ENCODE measurements at places on chromosomes 7 and 10.

- no peak for DNase-seq
Measured at GRCh38 chr10:61621605-61622051, 41.1 kb upstream of the CABCOCO1 start.

- no peak for DNase-seq
Measured at GRCh38 chr10:59536167-59537014, 173.3 kb downstream of the SLC16A9 start.

DNA sequence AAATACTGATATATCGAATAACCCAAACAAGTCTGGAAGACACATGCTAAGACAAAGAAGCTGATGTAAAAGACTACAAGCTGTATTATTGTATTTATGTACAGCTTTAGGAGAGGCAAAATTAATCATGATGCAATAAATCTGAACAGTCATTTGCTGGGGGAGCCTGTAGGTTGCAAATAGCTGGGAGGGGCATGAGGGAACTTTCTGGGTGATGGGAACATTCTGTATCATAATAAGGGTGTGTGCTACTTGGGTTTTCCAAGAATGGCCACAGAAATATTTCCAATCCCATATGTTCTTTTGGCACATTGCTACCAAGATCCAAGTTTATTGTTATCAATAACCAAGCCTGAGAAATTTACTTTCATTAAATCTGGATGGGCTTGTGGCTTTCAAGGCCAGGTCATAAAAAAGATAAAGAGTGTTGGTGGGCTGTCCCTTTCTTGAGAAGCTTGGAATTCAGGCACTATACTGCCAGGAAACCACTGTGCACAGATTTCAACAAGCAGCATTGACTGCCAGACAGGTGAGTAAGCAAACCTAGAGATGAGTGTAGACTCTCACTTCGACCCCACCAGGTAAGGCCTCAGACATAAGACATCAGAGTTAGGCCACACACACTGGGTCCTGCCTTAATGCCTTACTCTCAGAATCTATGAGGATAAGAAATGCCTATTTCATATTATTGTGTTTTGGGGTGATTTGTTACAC lies 629.7 kb upstream of the FZD8 start:
- DNase-seq = no peak

- DNase-seq = no peak
Measured at GRCh38 chr7:9680713-9681112, 1247.3 kb downstream of the NXPH1 start.

- DNase-seq = no peak
Measured at GRCh38 chr10:117159390-117159789, 21.3 kb upstream of the VAX1 start.

DNA sequence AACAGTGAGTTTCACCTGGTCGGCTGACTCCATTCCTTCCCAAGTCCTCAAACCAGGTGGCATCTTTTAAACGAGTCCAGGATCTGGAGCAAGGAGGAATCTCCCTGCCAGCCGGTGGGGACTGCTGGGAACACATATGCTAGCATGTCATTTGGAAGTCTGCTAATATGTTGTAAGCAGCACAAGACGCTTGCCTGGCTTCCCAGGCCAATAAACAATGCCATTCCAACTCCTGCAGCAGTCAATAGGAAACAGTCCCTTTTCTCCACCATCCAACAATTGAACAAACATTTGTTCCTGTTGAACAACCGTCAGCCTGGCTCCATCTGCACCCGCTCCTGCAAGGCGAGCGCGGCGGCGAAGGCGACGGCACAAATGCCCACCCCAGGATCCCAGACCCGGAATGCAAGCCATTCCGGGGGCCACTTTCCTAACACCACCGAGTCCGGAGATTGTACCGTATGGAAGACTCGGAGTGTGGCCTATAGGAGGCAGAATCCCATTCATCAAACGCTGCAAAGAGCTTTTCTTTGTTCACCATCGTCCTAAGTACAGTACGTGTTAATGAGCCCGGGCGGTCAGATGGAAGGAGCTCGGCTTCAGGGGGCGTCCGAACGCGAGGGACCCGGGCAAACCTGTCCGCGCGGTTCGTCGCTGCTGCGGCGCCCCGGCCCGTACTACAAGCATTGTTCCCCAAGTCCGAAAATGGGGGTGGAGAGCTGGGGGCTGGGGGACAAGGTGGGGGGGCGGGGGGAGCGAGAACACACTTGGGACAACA lies 1.6 kb downstream of the FAM53B start:
- no peak for DNase-seq

DNA sequence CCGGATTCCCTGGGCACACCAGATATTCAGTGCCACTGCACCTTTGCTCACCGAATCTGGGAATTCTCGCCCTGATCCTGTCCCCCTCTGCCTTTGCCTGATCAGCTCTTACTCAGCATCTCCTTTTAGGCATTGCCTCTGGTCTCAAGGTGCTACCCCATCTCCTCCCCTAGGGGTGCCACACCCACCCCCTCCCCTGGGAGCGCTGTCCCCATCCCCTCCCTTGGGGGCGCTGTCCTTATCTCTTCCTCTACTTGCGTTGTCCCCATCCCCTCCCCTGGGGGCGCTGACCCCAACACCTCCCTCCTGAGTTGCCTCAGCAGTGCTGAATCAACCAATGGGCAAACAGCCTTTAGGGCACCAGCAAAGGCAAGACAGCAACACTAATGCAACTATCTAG lies 686.9 kb upstream of the FOXK1 start:
- DNase-seq = no peak

- DNase-seq = no peak
Measured at GRCh38 chr7:57308631-57309408, 141.2 kb upstream of the ZNF716 start.

GRCh38 chr10:132564249-132564605 lies 26.6 kb downstream of the INPP5A start:
- no peak for DNase-seq

- no peak for DNase-seq
Measured at GRCh38 chr10:89846786-89847185, 145.4 kb downstream of the KIF20B start.

- DNase-seq = no peak
Measured at GRCh38 chr7:99607548-99607947, 9.2 kb upstream of the ZSCAN25 start.

DNA sequence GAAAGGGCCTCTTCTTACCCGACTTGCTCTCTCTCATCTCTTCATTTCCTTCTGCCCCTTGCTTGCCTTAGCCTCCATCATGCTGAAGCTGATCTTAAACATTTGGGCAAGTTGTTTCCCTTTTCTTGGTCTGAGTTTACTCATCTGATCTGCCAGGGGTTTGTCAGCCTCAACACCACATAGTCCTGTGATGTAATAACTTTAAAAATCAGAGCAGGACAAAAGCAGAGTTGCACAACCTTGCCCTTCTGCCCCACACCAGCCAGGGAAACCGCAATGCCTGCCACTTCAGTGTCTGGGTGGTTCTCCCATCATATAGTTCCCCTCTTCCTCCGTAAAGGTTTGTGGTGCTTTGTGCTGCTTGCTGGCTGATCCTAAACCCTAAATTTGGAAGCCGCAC lies 9.9 kb upstream of the LIPM start:
- DNase-seq = peak; percentile 5

DNA sequence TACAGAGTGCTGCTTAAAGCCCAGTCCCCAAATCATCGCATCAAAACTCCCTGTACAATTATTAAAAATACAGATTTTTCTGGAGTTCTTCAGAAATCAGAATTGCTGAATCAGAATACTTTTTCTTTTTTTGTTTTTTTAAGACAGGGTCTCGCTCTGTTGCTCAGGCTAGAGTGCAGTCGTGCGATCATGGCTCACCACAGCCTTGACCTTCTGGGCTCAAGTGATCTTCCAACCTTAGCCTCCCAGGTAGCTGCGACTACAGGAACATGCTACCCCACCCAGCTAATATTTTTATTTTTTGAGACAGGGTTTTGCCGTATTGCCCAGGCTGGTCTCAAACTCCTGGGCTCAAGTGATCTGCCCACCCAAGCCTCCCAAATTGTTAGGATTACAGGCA lies 3.9 kb downstream of the BBIP1 start:
- no peak for DNase-seq

- DNase-seq = no peak
Measured at GRCh38 chr7:130844811-130845580, 111.0 kb upstream of the KLF14 start.

- no peak for DNase-seq
Measured at GRCh38 chr7:11491811-11492210, 340.2 kb downstream of the THSD7A start.

- no peak for DNase-seq
Measured at GRCh38 chr10:101513733-101514132, 74.3 kb downstream of the POLL start.

DNA sequence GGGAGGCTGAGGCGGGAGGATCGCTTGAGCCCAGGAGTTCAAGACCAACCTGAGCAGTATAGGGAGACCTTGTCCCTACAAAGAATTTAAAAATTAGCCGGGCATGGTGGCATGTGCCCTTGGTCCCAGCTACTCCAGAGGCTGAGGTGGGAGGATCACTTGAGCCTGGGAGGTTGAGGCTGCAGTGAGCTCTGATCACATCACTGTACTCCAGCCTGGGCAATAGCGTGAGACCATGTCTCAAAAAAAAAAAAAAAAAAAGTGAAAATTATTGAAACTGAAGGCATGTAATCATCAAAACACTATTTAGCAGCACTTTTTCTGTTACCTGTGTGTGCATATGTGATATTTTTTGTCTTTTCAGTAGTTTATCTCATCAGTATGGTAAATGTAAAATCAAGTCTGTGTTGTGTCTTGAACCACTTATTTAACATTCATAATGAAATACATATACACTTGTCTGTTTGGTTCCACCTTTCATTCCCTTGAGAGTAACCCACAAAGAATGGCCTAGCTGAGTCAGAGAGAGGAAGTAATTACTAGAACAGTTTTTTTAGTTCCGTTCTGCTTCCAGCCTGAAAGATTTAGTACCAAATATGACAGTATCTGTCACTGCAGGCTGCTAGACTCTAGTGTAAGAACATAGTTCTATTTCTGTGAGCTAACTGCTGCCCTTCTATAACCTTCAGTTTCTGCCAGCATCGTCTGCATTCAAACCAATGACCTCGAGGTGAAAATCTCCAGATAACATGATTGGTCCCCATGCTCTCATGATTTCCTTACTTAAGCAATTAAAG lies 68.6 kb downstream of the MMRN2 start:
- DNase-seq = no peak

DNA sequence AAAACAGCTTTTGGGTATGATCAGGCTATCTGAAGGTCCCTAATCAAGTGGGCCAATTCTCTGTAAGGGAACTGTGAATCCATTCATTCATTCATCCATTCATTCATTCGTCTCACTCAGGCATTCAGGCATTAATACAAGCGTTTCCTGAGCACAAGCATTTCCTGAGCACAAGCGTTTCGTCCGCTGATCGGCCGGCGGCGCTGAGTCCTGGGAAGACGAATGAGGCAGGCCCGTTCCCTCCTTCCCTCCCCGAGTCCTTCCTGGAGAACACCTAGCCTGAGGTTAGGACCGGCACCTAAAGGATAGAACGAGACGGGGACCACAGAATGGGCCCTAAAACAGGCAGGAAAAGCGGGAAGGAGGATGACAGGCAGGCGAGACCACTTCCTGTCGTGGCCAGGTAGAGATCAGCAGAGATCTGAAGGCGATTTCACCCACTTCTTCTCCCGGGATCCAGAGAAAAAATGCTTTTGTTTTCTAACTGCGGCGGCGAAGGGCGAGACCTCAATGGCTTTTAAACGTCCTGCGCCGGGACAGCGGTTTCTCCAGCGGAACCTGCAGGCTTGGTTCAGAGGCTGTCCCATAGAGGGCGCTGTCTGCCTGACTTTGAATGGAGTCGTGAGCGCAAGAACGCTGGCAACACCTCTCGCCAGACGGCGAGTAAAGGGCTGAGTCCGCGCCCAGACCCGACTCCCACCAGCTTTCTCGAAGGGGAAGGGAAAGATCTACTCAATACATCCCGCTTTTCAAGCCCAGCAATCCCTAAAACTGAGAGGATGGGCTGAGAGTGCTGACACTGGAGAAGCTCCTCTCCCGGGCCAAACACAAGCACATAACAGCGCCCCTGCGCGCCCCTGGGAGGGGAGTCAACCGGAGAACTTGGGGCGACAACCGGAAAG lies 2.9 kb upstream of the HMX3 start:
- DNase-seq = peak; percentile 69

- no peak for DNase-seq
Measured at GRCh38 chr7:139699640-139700504, 77.9 kb downstream of the HIPK2 start.

DNA sequence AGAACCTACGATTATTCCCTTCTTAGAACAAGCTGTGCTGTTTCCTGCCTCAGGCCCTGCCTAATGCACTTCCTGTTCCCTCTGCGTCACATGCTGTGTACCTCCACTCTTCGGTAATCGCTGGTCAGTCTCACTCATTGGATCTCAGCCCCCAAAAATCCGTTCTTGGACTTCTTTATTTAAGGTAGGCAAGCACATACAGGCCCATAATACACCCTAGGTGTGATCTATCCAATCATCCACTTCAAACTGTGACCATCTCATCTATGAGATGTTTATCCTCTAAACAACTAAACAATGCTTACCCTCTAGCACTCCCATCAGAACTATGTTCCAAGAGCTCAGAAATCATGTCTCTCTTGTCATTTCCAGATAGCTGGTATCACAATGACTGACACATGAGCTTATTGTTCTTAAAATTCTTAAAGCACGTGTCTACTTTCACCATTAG lies 83.9 kb downstream of the CADPS2 start:
- DNase-seq = no peak

DNA sequence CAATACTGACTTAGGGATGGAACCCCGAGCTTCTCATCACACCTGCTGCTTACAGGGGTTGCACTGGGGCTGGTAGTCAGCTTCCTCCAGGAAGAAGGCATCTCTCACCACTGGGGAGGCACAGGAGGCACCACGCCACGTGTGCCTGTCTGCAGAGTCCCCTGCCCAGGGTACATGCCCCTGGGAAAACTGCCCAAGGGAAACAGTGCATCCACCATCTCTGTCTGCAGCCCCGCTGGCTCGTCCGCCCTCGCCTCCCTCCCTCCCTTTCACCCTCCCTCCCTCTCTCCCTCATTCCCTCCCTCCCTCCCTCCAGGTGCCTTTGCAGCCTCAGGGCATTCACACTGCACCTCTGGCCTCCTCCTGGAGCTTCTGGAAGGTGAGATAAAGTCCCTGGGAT lies 101.1 kb downstream of the PTPRE start:
- no peak for DNase-seq

GRCh38 chr10:12978891-12979290 lies 22.6 kb downstream of the CCDC3 start:
- no peak for DNase-seq

- no peak for DNase-seq
Measured at GRCh38 chr10:71210542-71210871, 1.9 kb upstream of the UNC5B start.

DNA sequence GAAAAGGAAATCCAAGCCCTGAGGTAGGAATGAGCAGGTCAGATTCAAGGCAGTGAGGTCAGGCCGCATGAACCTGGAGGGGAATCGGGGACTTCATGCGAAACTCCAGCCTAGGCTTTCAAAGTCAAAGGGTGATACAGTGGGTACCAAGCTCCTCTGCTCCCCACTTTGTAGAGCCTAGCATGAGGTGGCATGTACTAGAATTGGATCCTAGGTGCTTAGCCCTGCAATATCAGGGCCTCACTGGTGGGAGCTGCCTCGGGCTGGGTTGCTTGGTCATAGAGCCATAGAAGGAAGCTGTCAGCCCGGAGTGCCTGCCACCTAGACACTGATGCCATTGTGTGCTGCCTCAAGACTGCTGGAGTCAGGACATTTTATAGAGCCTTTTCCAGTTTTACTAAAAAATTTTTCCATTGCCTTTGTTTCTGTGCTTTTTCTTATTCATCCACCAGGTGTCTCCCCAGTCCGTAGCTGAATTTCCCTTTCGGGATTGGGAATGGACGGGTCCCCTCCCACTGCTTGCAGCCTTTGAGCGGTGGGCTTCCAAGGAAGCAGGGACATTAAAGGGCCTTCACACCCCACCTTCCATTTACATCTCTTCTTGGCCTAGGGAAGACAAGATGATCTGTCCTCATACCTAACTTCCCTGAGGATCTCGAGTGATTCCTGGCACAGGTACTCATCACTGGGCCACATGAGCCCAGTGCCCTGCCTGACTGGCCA lies 5.5 kb upstream of the LZTS2 start:
- no peak for DNase-seq
